ENCODE measurements at places on chromosomes 16 and 17.
A peak's percentile ranks its signal among the peaks of the same experiment; 100 is the strongest.

GRCh38 chr16:79582789-79583188, 17.7 kb downstream of the MAF start:
- DNase-seq = no peak

GRCh38 chr16:64225696-64226095, 896.2 kb downstream of the CDH11 start:
- DNase-seq = no peak

GRCh38 chr17:81833921-81834830, 674 bp downstream of the PPP1R27 start:
- no peak for DNase-seq

- no peak for DNase-seq
These were observed 4.7 kb downstream of the TPPP3 start for GRCh38 chr16:67388591-67388990.

GRCh38 chr16:80938004-80938878, 68.4 kb downstream of the CMC2 start:
- DNase-seq = no peak

- no peak for DNase-seq
These were observed 4.1 kb upstream of the SPG7 start for GRCh38 chr16:89504091-89504490.

DNA sequence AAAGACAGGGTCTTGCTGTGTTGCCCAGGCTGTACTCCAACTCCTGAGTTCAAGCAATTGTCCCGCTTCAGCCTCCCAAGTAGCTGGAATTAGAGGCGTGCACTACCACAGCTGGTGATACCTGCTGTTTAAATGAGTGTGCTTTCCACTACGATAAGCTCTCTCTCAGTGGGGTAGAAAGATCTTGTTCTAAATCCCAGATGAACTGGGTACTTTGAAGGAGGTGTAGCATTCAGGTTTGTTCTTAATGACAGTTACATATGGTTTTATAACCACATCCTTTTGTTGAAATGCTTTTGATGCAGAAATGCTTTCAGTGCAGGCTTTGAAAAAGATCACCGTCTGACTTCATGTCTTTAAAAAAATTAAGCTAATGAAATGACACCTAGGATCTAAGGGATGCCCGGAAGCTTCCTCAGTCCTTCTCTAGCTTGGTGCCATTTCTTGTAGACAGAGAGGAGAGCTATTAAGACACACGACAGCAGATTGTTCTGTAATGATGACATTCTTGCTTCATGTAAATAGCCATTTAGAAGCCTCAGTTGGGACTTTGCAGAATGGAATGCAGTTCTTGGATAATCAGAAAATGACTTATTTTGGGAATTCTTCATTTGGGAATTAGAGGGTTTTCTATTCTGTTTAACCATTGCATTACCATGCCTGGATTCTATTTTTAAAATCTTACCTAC, 19.5 kb downstream of the PMM2 start:
- peak; percentile 7 for DNase-seq

- DNase-seq = no peak
These were observed 115.6 kb upstream of the CDH5 start for GRCh38 chr16:66250686-66251431.

- no peak for DNase-seq
These were observed 27.0 kb downstream of the RMI2 start for GRCh38 chr16:11372073-11372828.

DNA sequence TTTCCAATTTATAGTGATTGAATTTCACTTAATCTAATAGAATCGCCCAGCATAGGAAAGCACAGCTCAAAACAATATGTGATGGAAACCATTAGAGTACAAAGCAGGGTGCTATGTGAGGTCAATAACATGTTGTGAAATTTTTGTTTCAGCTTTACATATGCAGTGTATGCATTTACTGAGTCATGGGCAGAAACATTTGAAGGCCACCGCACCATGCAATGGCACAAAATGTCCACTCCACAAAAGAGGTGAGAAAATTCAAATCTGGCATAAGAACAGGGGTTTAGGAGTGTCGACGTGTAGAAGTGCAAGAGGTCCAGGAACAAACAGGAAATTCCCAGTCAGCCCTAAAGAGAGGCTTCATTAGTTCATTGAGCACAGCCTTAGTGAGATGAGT, 131.2 kb downstream of the ANKFN1 start:
- no peak for DNase-seq

- no peak for DNase-seq
These were observed 566.0 kb upstream of the PSMD7 start for GRCh38 chr16:73730481-73731090.

DNA sequence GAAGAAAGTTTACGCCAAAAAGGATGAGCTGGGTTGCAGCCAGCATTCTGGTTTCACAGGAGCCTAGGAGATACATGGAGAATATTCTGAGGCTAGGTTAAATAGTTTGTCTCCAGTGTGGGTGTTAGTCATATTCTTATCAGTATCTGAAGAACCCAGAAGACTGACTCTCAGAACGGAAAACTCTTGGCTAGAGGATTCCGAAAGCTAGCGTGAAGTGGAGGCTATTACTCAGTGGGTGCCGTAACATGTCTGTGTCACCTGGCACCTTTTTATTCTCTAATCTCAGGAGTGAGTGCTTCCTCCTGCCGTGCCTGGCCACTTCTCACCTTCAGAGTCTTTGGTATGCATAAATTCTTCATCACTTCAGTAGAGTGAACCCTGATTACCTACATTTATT, 199.5 kb downstream of the WWOX start:
- DNase-seq = no peak

DNA sequence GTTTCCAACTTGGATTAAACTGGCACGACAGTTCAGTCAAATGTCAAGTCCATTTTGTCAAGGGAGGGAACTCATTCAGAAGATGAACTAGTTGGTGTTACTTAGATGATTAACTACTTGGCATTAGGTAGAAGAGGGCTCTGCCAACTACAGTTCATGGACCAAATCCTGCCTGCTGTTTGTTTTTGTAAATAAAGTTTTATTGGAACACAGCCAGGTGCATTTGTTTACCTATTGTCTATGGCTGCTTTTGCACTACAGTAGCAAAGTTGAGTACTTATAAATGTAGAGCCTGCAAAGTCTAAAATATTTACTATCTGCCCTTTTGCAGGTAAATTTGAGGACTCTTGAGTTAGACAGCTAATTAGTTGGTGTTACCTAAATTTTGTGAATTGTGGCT, 410.0 kb downstream of the MAF start:
- no peak for DNase-seq

- no peak for DNase-seq
These were observed 3.2 kb downstream of the SNX11 start for GRCh38 chr17:48110761-48111160.

DNA sequence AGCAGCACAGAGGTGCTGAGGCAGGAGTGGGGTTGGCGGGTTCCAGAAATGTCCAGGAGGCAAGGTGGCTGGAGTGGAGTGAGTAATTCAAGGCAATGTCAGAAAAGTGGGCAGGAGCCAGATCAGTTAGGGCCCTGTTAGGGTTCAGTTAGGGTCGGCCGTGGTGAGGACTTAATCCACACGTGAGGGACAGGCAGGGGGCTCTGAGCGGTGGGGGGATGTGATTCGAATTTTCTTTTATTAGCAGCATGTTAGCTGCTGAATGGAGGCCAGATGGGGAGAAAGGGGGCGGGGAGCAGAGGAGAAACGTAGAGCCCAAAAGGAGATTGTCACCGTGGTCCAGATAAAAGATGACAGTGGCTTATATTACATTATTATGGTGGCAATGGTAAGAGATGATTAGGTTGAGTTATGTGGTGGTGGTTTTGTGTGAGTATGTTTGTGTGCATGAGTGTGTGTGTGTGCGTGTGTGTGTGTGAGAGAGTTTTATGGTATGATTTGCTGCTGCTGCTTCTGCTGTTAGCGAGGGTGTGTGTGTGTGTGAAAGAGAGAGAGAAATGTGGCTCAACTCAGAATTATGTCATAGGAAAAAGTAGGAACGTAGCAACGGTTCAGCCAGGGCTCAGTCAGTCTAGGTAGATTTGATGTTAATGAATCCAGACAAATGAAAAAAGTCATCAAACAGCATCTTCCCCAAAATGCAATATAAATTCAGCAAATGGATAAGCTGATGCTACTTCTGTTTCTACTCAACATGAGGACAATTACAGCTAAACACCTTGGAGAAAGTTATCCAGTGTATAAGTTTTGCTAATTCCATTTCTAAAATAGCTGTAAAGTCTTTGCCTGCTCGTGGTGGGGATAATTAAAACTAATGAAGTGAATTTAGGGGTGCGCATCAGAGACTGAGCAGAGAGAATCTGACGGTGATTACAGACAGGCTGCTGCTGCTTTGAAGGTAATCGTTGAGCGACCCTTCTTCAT, 390.6 kb downstream of the HAPSTR1 start:
- no peak for DNase-seq

- no peak for DNase-seq
These were observed at the start of gene SLC13A5 for GRCh38 chr17:6713130-6713917. Gene SLC13A5 (minus strand): TSS chr17:6713369. CDS start chr17:6713333, 36 bp downstream.

- no peak for DNase-seq
These were observed 95.0 kb downstream of the DNAH9 start for GRCh38 chr17:11693284-11693683.

- DNase-seq = no peak
These were observed 8.8 kb downstream of the SEC14L5 start for GRCh38 chr16:4966736-4967453.

DNA sequence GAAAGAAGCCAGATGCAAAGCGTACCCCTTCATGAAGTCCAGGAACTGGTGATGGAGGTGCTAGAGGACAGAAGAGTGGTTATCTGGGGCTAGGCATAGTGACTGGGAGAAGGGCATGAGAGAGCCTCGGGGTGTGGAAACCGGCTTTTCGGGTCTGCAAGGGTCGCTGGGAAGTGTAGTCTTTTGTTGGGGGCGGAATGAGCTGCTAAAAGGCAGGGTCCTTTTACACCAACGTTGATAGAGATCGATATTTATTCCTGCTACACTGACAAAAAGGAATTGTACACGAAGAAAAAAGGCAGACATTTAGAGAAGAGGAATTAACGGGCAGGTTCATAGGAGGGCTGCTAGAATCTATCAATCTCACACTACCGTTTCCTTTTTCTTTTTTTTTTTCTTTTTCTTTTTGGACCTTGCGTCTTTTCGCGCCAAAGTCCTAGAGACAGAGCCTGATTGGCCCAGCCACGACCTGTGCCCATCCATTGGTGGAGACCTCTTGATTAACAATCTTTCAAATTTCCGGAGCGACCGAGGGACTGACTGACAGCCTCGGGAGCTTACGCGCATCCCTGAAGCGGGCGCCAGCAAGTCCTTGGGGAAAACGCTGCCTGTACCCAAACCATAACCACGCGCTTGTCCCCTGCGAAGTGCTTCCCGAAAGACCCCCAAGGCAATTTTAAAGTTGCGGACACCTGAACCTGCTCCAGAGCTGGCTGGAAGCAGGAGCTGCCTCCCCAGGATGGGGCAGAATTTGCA, 27.7 kb upstream of the DHRS7B start:
- peak; percentile 67 for DNase-seq

DNA sequence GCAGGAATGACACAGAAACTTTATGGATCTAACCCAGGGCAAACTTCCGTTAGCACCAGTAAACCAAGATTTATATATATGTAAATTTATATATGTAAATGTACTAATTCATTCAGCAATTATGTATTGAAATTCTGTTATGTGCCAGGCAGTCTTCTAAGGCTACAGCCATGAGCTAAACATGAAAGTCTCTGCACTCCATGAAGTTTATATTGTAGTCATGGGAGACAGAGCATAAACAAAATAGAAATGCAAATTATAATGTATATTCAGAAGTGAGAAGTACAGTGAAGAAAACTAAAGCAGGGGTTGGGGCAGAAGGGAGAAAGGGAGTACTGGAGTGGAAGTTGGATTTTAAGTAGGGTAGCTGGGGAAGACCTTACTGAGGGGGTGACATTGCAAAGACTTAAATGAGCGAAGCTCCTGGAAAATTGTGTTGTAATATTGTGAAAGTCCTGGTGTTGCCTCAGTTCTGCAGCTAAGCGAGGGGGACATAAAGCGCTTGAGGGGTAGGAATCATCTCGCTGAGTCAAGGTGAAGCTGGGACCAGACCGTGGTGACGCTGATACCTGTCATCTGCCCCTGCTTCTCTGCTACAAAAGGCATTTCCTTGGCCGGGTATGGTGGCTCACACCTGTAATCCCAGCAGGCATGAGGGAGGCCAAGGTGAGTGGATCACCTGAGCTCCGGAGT, 64.8 kb downstream of the YPEL2 start:
- no peak for DNase-seq

DNA sequence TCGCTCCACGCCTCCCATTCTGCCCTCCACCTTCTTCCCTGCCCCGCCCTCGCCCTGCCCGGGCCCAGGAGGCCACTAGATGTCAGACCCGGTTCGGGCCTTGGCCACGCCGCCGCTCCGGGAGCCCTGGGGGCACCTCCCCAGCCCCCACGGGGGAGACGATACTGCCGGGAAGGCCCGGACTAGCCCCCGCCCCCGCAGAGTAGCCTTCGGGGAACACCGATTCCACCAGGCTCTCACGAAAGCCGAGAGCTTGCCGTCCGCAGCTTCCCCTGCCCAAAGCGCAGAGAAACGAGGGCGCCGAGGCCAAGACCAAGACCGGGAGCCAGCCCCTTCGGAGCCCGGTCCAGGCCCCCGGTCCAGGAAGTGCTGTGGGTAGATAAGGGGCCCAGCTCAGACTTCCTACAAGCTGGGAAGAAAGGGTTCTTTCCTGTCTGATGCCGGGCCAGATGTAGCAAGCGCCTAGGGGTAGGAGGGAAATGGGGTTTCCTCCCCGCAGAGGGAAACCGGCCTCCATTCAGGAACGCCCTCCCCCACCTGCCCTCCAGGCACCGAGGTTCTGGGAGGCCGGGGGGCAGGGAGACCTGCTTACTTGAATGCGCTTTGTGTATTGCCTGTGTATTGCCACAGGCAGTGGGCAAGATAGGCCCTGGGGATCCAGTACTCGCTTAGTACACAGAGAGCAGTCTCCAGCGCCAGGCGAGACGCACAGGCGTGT, 806 bp upstream of the CYB561 start:
- peak; percentile 38 for DNase-seq

DNA sequence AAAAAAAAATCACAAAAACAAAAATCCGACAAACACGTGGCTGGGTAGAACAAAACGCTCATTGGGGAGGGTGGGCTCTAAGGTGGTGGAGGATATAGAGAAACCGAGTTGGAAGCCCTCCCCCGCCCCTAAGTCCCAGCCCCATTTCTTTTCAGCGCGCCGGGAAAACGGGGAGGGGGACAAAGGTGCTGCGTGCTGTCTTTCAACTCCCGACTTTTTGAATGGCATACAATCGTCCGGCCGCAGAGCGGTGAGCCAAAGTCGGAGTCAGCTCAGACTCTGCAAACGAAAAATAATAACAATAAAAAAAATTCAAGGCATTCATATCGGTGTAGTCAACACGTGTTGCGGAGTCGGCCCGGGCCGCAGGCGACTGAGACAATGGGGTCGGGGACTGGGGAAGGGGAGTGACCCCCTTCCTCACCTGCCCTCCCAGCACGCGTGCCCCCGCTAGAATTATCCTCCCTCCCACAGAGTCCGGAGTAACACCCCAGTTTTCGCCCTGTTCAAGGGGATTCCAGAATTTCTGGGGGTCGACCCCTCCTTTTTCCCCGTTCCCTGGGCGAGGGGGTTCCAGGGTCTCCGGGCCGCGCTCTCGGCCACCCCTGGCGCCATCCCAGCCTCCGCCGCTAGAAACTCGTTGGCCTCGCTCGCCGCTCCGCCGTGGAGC, 1.7 kb upstream of the IGF2BP1 start:
- DNase-seq = no peak
